Stimulated activated naive CD4-positive, alpha-beta T cell (primary cell): ENCODE measurements at places on chromosomes 4 and X.

- no peak for DNase-seq
These were observed 164.3 kb downstream of the AFAP1 start for GRCh38 chr4:7775396-7775795.

DNA sequence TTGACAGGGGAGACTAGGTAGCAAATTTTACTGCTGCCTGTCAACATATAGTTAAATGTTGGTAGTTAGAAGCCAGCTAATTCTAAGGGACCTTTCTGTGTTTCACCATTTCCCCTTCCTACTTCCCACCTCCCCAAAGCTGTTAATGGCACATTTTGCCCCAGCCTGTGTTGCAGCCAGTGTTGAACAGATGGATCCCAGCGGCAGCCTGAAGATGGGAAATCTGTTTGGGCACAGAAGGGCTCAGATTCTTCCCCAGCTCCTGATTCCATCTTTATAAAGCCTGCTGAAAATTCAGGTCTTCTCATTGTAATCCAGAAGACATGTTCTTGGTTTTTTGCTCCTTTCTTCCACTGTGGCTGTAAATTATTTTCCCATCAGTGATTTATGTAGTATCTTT is 89.0 kb downstream of the SPRY1 start:
- no peak for DNase-seq

DNA sequence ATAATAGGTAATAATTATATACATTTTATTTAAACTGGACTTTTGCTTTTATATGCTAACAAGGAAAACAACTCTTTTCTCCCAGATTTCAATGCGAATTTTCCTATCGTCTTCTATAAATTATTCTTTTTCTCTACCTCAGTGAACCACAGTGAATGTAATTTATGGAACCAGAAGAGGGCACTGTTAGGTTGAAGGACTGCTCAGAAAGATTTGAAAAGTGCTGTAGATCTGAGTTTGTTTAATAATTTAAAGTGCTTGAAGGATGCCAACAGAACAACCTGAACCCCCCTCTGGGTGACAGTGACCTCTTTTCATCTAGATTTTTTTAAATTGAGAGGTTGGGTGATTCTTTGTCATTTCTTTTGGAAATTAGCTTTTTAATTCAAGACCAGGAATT is 54.9 kb downstream of the PHOX2B start:
- DNase-seq = no peak

GRCh38 chr4:62644372-62644771 is 1444.2 kb downstream of the ADGRL3 start:
- no peak for DNase-seq

DNA sequence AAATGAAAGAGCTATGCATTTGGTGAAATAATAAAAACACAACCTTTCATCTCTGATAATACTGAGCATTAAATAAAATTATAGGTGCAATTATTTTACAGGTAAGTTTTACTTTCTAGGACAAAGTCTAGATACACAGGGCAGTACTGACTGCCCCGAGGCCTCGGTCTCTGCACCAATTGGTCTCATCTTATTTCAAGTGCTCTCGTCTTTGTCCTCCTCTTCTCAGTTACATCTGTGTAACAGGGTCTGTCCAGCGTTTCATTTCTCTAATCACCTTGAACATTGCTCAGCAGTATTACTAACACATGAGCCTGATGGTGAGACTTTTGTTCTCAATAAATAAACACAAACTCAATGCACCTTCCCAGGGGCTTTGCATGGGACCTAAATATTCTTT is 44.5 kb downstream of the SORBS2 start:
- DNase-seq = no peak

- no peak for DNase-seq
These were observed 326.6 kb upstream of the F9 start for GRCh38 chrX:139203651-139204570.

DNA sequence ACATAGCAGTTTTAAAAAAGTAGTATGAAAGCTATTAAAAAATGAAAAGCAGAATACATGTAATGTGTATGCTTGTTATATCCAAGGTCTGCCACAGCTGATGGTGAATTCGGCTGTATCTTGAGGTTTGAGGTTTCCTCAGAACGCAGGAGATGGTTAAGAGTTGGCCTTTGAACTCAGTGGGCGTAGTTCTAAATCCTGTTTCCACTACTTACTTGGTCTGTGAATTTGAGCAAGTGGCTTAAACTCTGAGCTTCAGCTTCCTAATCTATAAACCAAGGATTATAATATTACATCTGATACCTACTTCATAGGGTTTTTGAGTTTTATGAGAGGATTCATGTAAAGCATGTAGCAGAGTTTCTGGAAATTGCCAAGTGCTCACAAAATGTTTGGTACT is 125.2 kb downstream of the STIM2 start:
- peak; percentile 15 for DNase-seq

DNA sequence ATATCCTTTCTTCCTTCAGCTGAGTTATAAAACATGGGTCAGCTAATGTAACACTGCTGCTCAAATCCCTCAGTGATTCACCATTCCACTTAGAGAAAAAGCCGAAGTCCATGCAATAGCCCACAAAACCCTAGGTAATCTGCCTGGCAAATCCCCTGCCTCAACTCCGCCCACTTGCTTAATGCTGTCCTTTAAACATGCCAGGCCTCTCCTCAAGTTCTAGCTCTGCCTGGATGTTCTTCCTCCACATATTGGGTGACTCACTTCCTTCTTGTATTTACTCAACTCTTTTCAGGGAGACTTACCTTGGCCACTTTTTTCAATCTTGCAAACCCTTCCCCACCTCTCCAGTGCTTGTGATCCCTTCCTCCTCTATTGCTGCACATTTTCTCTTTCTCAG is 89.8 kb downstream of the EMCN start:
- DNase-seq = no peak

GRCh38 chrX:17836830-17837229 is 24.3 kb downstream of the RAI2 start:
- DNase-seq = no peak

DNA sequence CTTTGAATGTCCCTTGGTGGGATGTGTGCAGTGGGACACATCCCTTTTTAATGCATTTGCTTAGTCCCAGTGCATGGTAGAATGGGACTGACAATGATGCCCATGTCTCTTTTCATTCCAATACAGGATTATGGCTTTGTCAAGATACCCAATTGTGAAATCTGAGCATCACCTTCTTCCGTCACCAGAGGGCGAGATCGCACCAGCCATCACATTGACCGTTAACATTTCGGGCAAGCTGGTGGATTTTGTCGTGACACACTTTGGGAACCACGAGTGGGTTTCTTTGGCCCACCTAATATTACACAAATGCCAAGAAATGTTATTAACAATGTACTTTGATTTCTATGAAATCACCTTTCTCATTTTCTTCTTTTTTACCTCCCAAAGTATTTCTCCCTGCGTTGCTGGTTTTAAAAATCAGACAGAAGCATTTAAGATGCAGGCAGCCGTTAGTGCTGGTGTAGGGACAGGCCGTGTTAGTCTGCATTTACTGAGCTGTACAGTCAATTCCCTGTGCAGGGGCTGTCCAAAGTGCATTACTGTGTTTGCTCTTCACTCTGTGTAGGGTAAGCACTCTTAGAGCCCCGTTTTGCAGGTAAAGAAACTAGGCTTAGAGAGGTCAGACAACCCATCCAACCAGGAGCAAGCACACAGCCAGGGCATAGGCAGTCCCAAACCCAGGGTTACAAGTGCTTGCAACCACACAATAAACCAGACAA is 46.5 kb downstream of the CWH43 start:
- no peak for DNase-seq

GRCh38 chr4:118749347-118749988 is 64.3 kb downstream of the METTL14 start:
- DNase-seq = no peak

- DNase-seq = no peak
These were observed 60.5 kb downstream of the MSX1 start for GRCh38 chr4:4919927-4920326.

- DNase-seq = no peak
These were observed 53.6 kb downstream of the KLHL13 start for GRCh38 chrX:118062817-118063615.

GRCh38 chrX:65035446-65035770 is 59.2 kb upstream of the ZC4H2 start:
- DNase-seq = peak; percentile 23

- no peak for DNase-seq
These were observed 899 bp upstream of the TMPRSS11D start for GRCh38 chr4:67884701-67885100.

GRCh38 chr4:76072760-76073159 is 1.7 kb upstream of the ART3 start:
- DNase-seq = no peak

GRCh38 chr4:177455561-177455970 is 13.3 kb upstream of the AGA start:
- no peak for DNase-seq

- DNase-seq = no peak
These were observed 89.0 kb upstream of the NMU start for GRCh38 chr4:55725057-55725456.

DNA sequence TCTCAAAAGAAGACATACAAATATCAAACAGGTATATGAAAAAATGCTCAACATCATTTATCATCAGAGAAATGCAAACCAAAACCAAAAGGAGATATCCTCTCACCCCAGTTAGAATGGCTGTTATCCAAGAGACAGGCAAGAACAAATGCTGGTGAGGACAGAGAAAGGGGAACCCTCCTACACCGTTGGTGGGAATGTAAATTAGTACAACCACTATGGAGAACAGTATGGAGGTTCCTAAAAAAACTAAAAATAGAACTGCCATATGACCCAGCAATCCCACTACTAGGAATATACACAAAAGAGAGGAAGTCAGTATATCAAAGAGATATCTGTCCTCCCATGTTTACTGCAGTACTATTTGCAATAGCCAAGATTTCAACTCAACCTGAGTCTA is 83.5 kb downstream of the CDS1 start:
- no peak for DNase-seq
